Activated T-cell treated with anti-CD3 and anti-CD28 coated beads for 48 hours (primary cell): ENCODE measurements at places on chromosomes 5 and 9.

GRCh38 chr9:121107881-121108280, 33.1 kb downstream of the CNTRL start:
- DNase-seq: no peak

DNA sequence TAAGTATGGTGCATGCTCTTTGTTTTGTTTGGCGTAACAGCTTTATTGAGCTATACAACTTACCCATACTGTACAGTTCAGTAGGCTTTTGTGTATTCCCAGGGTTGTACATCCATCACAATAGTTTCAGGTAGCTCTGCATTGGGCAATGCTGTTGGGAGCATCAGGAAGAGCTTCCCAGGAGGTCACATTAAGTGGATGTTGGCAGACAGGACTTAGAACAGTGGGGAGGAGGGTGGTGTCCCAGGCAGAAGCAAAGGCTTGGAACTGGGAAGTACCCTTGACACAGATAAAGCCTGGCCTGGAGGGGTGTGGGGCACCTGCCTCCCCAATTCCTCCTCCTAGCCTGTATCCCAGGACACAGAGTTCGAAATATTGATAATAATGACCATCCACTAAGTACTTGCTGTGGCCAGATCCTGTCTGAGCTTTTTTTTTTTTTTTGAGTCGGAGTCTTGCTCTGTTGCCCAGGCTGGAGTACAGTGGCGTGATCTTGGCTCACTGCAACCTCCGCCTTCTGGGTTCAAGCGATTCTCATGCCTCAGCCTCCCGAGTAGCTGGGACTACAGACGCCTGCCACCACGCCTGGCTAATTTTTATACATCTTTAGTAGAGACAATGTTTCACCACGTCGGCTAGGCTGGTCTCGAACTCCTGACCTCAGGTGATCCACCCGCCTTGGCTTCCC, 1.3 kb downstream of the BBLN start:
- DNase-seq: no peak

- DNase-seq: no peak
These were observed 13.3 kb downstream of the RIC1 start for GRCh38 chr9:5642170-5642569.

DNA sequence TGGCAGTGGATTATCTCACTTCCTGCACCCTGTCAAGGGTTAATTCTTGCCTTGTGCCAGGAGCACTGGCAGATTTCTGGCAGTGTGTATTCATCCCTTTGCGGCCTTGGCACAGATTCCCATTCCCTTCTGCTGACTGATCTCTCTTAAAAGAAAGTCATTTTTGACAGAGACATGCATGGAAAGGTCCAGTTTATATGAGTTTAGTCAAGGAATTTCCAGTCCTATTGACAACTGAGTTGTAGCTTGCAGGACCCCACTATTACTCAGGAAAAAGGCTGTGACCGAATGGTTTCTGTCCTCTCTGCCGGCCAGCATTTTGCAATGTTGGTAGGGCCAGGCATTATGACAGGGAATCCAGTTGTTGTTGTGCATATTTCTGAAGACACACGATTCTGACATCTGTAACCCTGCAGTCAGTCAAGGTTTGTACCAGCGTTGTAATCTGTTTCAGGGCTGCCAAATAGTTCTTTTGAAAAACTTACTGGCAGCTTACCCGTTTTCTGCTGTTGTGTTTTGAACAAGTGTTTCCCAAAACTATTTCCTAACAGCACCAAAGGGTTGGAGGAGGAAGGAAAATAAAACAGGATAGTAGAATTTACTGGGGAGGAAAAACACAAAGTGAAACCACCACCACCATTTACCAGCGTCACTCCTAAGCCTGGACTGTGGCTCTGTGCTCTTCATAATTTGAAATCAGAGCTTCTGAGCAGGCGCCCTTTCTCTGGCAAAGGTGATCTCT, 243.4 kb upstream of the KLF4 start:
- DNase-seq: no peak

DNA sequence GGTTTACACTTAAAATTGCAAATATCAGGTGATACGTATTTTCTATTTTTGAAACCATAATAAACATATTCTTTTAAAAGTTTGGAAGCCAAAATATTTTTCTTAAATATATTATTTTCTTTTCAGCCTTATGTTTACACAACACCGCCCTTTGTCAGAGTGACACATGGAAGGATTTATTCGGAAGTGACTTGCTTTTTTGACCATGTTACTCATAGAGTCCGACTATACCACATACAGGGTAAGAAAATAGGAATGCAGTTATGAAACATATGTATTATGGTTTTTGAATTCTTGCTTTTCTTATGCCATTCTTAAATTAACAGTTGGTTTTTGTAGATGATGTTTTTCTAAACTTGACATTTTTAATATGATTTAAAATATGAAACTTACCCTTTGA, 133.9 kb downstream of the MAN2A1 start:
- DNase-seq: no peak

DNA sequence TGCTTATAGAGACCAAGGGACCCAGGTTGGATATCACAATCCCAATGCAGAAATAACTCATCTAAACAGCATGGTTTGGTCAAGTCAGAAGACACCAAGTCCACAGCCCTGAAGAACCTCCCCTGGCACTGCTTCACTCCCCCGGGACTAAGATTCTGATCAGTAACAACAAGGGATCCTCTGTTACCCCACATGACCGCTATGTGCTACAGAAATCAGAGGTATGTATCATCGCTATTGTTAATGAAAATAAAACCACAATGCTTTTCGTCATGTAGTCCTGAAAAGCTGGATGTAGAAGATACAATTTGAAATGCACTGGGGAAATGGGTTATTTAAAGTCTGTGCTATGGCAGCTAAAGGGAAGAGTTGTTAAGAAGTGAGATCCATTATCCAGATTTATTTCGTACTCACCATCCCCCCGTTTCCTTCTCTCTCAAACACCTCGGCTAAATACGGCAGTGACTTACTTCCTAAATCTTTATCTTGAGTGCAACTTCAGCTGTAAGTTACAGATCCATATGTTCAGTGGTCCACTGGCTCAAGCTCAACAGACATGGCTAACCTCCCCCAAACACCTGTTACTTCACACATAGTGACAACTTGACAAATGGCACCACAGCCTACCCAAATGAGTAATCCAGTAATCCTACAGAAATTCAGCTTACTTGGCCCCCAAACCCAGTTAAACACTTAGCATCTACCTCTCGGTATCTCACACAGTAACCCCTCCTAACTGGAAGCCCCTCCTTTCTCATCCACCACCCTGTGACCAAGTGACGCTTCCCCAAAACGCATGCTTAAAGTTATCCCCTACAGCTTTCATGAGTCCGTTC, 129.2 kb downstream of the MYO10 start:
- DNase-seq: no peak

DNA sequence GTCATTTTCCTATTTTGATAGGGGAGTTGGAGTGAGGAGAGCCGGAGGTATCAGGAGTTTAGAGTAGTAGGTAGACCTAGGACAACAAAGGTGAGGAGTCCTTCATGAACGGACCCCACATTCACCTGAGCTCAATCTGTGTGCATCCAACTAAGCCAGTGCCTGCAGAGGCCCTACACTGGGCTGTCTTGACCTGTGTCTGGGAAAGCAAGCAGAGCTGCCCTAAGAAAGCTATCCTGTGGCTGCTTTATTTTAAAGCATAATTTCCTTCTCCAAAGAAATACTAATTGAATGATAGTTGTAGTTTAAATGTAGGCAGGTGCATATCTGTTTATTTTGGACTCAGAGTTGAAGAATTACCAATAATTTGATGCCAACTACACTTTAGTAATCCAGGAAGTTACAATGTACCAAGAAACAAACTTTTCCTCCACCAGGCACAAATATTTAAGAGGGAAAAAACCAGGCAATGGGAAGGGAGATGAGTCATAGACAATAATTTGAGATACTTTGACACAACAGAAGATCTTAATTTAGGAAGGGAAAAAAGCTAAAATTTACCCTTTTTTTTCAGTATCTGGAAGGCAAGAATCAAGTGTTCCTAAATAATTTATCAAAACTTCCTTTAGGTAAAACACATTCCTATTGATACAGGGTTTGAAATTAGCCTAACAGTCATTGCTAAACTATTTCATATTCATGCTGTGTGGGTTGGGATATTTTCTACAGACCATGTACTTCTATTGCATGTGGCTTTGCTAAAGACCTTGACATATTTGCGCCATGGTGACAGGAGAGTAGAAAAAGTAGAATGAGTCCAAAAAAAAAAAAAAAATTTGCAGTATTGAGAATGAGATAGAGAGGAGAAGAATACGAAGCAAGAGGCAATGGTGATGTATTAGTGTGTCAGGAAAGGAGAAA, 376.6 kb upstream of the TUSC1 start:
- DNase-seq: no peak

DNA sequence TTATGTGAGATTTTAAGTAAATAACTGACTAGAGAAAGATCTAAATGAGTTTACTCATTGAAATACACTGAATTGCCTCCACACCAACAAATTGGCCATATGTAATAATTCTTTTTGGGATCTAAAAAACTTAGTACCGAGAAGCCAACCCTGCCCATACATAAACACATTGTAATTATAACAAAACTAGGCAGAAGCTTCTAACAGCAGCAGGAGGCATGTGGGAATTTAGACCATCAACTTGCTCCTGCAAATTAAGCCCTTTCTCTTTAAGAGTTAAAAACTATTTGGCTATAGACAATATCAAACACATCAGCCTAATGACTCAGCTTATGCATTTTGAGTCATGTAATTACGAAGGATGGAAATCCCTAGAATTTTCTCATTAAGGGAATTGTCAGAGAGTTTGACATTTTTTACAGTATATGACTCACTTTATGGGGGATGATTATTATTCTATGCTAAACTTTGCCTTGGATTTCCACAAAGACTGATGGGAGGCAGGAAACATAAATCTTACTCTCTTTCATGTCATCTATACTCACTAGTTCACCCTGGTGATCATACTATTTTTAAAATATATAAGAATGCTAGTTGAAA, 1.0 kb downstream of the IL7R start:
- no peak for DNase-seq

DNA sequence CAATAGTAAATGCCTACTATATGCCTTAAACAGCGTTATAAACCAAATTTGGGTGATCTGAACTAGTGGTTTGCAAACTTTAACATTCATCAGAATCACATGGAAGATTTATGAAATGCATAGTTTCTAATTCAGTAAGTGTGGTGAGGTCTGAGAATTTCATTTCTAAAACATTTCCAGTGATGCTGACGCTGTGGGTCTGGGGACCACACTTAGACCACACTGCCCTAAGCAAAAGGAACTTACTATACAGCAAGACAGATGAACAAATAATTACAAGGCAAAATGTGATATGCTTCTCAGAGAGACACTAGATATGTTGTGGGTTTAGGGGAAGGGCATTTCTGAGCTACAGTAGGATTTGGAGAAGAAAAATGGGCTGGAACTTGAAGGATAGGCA, 72.6 kb downstream of the OXCT1 start:
- DNase-seq: peak; percentile 2

DNA sequence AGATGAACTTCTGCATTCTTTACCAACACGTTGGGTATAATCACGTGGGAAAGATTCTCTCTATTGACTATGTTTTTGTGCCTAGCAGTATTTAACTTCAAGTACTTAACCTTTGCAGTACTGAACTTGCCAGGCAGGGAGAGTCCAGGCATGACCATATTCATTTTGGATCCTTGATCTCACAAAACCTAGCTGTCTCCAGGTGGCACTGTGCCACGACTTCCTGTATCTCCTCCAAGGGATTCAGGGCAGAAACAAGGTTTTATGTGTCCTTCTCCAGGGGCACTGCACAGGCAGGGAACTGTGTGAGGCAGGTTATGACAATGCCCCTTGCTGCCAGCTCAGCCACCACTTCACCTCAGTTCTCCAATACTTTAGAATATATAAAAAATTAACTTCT, 11.7 kb upstream of the IFNA5 start:
- DNase-seq: no peak

DNA sequence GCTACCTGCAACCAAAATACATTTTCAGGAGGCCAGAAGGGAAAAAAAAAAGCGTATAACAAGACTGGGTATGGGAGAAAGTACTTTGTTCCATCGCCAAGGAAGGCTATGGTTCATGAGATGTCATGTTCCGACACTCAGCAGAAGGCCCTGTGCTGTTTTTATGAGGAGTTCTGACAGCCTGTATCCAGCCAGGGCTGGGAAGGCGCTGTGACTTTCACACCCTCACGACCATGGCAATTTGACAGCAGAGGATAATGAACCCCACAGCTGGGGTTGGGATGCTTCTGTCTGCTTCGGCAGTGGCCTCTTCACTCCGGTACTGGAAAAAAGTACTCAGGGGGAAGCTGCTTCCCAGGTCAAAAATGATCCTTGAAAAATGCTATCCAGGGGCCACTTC, 154.4 kb downstream of the PRELID2 start:
- no peak for DNase-seq

GRCh38 chr5:75335952-75336614, 937 bp upstream of the HMGCR start:
- DNase-seq: no peak

GRCh38 chr5:3310541-3311261, 284.9 kb upstream of the IRX1 start:
- no peak for DNase-seq

- DNase-seq: no peak
These were observed 390.4 kb downstream of the EBF1 start for GRCh38 chr5:158709279-158709678.

DNA sequence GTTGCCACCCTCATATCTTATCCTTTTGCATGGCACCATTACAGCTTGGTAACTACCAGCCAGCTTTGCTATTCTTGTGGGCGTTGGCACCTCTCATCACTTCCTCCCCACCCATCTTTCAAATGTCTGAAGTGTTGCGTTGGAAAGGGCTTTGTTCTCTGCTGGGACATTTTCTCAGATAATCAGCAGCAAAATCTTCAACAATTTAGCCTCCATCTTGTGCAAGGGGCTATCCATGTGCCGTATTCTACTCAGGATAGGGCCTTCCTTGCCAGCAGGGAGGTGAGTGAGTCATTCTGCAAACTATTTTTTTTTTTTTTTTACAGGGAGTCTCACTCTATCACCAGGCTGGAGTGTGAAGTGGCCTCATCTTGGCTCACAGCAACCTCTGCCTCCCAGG, 62.1 kb upstream of the NUDT12 start:
- no peak for DNase-seq

GRCh38 chr5:169921384-169921783, 58.9 kb downstream of the INSYN2B start:
- no peak for DNase-seq

- DNase-seq: no peak
These were observed 357.7 kb downstream of the ARRDC3 start for GRCh38 chr5:91025449-91025848.

- DNase-seq: no peak
These were observed 16.8 kb downstream of the PIP5K1B start for GRCh38 chr9:68721666-68722330.

- DNase-seq: no peak
These were observed 68.3 kb downstream of the ERP44 start for GRCh38 chr9:100030548-100030947.
